ENCODE measurements at places on chromosomes 5 and 9.

GRCh38 chr5:133387091-133387490 lies 225.2 kb downstream of the FSTL4 start:
- DNase-seq = no peak

DNA sequence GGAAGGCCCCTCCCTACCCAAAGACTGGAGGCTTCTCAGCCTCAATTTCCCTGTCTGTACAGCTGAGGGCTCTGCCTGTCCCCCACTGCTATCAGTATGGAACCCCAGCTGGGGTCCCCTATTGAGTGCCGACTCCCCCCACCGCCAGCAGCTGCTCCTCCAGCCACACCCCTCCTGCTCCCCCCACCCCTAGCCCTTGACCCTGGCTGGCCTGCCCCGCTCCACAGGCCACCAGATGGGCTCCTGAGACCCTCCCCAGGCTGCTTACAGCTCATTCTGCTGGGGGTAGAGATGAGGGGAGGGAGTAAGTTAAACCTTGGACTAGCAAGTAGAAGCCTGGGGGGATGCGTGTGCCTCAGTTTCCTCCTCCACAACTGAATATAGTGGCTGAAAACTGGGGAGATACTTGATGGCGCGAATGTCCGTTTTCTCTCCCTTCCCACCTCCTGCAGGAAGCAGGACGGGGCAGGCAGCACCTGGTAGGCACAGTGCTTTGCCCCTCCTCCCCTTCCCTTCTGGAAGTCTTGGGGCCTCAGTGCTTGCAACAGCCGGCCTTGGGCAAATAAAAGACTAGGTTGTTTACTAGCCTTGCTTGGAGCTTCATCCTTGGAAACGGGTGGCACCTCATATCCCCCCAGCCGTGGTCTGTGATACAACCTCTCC lies 19.1 kb downstream of the URM1 start:
- DNase-seq = no peak

DNA sequence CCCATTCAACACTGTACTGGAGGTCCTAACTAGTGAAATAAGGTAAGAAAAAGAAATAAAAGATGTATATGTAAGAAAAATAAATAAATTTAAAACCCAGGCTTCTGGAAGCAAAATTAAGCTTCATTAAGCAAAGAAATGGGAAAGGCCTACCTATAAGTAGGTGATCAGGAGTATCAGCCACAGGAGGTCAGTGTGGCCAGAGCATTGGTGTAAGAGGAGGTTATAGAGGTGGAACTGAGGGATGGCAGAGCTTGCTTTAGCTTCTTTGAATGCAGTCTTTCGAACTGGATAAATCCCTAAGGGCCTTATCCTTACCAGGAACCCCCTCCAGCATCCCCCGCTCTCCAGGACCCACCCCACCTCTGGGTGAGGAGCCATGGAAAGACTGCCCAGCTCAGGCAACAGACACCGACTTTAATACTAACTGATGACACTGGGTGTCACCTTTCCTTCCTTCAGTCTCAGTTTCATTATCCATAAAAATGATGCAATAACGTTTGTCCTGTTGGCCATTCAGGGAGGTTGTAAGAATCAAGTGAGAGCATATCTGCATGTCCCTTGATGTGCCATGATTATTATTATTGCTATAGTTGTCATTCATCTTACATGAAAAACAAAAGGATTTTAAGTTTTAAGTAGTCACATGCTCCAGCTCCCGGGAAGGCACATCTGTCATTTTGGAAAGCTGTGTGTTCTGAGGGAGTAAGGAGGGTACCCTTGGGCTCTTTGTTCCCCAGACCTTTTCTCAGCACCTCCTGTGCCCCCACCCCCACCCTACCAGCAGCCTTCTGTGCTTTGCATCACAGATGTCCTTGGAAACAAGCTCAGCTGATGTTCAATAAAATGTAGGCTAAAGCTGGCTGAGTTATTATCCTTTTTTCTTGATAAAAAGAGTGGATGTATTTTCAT lies 50.8 kb upstream of the CTNNA1 start:
- no peak for DNase-seq

DNA sequence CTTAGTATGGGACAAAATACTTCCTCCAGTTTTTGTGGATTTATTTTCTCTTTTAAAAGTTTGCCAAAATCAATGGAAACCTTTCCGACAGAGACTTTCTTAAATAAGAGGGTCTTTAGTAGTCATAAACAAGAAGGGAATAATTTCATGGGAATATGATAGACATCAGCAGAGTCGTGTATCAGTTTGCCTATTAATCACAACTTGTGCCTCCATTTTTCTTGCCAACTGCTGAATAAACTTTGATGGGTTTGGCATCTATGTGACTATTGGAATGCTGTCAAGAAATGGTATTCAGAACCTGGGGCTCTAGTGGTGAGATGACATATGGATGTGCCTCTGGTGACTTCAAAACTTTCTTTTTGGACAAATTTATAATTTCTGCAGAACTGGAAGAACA lies 1668.2 kb downstream of the MAT2B start:
- DNase-seq = no peak

GRCh38 chr9:128164307-128164885 lies 4.3 kb downstream of the BBLN start:
- DNase-seq = no peak

- DNase-seq = peak; percentile 76
Measured at GRCh38 chr9:88270413-88270812, 117.8 kb upstream of the SPIN1 start.

DNA sequence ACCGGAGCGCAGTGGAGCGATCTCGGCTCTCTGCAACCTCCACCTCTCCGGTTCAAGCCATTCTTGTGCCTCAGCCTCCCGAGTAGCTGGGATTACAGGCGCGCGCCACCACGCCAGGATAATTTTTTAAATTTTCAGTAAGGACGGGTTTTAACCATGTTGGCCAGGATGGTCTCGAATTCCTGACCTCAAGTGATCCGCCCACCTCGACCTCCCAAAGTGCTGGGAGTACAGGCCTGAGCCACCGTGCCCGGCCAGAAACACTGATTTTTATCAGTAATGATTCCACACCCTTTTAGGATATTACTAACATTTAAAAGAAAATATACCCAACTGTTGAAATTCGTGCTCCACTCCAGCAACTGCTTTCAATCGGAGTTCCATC lies 464 bp upstream of the FAM151B start:
- DNase-seq = no peak

DNA sequence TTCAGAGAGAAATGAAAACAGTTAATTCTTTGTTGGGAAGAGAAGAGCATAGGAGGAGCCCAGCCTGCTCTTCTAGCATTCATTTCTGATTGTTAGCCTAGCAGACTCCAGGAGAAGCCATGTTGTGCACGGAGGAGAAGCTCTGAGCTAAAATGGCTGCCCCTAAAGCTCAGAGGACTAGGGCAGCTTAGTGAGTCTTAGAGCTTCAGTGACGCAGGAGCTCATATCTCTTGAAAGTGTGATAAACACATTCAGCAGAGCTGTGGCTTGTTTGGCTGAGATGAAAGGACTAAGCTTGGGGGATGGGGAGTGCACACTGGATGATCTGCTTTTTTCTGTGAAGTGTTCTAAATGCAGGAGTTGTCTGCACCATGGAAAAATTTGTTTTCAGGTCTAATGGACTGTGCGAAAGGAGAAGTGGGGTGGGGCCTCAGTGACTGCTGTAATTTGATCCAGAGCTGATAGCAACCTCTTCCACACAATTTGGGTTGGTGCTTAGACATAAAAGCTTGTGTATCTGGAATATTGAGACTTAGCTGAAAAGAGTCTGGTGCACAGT lies 58.5 kb downstream of the ZNF462 start:
- peak; percentile 87 for DNase-seq

DNA sequence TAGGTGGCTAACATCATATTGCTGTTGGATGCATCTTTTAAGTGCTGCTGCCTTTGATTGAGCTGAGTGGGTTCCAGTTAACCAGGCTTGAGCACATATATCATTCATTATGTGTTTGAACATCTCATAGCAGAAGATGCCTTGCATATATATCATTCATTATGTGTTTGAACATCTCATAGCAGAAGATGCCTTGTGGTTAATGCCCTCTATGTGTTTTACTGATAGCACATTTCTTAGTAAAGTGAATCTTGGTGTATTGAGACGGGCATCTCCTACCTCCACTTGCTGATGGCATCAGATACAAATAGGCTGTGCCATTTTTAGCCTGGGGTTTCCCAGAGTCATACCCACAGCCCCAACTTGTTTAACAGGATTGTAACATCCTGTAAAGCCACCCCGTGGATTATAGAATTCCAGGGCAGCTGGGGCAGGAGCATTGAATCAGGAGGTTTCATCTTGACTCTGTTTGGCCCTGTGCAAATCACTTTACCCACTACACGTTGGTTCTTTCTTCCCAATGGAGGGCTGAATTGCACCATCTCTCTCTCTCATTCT lies 26.5 kb downstream of the MTAP start:
- no peak for DNase-seq

DNA sequence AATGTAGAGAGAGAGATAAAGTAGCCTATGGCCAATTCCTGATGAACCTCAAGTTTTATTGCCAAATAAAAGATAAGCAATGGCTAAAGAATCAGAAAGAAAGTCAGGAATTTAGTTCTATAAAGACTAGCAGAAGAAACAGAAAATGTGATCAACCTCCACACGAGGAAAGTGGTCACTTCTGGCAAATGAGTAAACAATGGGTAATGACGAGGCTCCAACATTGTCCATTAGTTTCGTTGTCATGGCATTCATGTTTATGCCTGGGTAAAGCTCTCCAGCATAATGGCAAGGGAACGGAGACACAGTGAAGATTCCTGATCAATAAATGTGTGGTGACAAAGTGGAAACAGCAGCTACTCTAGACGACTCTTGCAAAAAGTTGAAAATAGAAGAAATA lies 341.8 kb upstream of the CTNND2 start:
- DNase-seq = peak; percentile 5

GRCh38 chr5:95241635-95242034 lies 43.3 kb downstream of the MCTP1 start:
- DNase-seq = no peak

- no peak for DNase-seq
Measured at GRCh38 chr5:54484219-54484894, 28.9 kb downstream of the HSPB3 start.

DNA sequence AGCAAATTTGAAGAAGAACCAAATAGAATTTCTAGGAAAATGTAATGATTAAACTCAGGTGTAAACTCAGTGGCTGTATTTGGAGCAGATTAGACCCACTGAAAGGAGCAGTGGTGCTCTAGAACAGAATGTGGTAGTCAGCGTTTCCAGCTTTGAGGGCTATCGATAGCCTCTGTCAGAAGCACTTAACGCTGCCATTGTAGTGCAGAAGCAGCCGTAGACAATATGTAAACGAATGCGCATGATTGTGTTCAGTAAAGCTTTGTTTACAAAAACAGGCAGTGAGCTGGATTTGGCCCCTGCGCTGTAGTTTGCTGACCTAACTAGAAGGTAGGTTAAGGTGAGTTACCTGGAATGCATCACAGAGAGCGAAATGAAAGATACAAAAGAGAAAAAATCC lies 72.0 kb downstream of the FAM78A start:
- DNase-seq = no peak

- DNase-seq = no peak
Measured at GRCh38 chr9:125909459-125909858, 162.3 kb downstream of the PBX3 start.

- no peak for DNase-seq
Measured at GRCh38 chr9:9045072-9045471, 1245.5 kb upstream of the DMAC1 start.

GRCh38 chr9:83957248-83957513 lies 22.8 kb downstream of the HNRNPK start:
- no peak for DNase-seq

GRCh38 chr5:67012171-67012570 lies 184.4 kb downstream of the CD180 start:
- DNase-seq = no peak

DNA sequence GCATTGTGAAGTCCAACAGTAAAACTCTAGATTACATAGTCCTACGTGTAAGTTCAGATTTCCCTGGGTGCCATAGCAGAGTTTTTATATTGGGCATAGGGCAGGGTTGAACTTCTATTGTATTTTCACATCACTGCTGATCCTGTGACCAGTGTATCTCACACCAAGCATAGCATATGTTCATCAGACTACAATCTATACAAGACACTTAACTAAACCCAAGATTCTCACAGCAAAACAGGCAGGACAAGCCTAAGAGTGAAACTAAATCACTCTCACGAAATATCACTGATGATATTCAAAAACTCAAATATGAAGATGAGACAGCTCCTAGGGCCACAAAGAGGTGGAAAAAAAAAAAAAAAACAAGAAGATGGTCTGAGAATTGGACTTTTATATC lies 3.2 kb upstream of the PPP1R2B start:
- DNase-seq = no peak

DNA sequence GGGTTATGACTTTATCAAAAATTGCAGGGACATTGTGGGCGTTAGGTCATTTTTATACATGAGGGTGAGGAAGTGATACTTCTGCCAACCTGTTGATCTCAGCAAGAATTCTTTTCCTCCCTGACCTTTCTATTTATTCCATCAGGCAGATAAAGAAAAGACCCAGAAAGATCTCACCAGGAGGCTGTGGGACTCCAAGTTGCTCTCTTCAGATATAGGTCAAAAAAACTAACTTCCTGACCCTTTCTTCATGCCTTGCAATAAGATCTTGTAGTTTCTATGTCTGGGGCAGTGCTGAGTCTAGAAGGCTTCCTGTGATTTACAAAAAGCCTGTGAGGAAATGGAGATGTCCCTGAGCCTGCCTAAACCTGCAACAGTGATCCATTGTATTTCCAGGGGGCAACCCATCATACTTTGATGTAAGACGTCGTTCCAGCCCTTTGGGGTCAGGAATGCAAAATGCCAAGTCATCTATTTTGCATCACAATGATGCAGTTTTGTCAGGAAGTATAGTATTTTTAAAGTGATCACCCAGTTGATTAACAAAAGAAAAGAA lies 22.0 kb upstream of the PIK3R1 start:
- DNase-seq = no peak

GRCh38 chr9:130095872-130096271 lies 42.2 kb downstream of the GPR107 start:
- DNase-seq = no peak

- DNase-seq = no peak
Measured at GRCh38 chr5:180286-180918, 10.9 kb upstream of the LRRC14B start.

DNA sequence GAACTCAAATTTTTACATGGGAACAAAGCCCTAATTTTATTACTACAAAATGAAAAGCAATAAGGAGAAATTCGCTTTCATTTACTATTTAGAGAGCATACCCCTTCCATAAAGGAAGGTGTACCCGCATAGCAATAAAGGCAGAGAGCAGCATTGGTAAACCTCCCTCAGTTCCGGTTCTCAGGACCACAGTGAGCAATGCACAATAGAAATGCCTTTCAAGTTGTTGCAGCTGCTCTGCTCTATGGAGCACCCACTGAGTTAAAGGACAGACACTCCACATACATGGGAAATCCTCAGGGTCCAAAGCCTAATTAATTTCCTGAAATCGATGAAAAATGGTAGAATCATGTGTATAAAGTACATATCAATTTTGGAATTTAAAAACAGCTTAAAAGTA lies 89.9 kb upstream of the MPDZ start:
- DNase-seq = no peak

- no peak for DNase-seq
Measured at GRCh38 chr9:133613432-133613831, 4.2 kb upstream of the FAM163B start.

Data from A172 (cell line).